ENCODE measurements at places on chromosomes 7 and 10.

GRCh38 chr10:37865957-37866803 lies 8.8 kb upstream of the ZNF248 start:
- no peak for DNase-seq

GRCh38 chr10:69096045-69096444 lies 8.1 kb downstream of the SRGN start:
- DNase-seq, result no peak

GRCh38 chr10:129099992-129100391 lies 367.0 kb upstream of the MGMT start:
- DNase-seq, result no peak

DNA sequence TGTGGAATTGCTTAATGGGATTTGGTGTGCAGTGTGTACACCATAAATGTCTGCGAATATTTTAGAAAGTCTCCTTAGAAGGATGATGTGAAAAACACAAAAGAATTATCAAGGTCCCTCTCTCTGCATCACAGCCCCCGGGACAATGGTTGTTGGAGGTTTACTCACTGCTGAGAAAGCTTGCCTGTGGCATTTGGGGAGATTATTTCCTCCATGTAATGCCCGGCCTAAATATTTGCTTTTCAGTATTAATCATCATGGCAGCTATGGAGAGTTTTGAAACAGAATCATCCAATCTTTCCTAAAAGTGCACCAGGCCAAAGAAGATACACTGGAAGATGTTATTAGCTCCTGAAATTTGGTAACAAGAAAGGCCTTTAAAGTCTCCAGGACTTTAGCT lies 113.8 kb upstream of the ADCY1 start:
- no peak for DNase-seq

GRCh38 chr10:80472234-80473095 lies 18.4 kb downstream of the TSPAN14 start:
- DNase-seq, result no peak

DNA sequence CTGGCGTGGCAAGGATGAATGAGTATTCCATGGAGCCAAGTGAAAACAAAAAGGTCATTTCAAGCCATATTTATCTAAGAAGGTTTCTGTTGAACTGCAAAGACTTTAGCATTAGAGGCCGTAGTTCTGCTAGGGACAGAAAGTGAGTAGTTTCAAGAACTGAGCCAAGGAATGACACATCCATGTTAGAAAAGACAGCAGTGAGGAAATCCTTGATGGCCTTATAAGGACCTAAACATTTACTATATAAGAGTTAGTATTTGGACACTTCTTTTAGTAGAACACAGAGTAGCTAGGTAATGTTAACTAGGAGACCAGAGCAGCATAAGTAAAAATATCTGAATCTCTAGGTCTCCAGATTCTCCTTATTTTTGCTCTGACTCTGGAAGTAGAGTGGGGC lies 329.8 kb upstream of the SEMA3D start:
- no peak for DNase-seq

DNA sequence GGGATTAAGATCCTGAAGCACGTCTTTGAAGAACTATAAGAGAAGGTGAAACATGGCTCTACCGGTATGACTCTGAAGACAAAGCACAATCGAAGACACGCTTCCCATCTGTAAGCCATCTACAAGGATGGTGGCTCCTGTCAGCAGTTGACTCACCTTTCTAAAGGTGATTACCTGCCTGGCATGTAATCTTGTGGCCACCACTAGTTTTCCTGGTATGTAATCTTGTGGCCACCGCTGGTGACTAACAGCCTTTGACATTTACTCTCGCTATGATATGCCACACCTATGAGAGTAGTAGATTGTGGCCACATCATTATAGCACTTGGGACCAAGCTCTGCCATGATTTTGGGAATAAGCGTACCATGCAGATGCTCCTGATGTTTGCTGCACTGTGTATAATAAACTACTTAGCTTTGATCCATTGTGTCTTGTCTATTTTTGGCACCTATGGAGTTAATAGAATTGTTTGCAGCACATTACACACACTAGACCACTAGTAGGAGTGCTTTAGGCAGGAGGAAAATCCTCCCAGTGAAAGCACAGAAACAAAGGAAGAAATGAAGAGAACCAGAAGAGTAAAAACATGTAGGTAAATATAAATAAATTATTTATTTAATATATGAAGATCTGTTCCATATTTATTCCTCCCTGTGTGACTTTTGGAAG lies 59.8 kb downstream of the VAX1 start:
- DNase-seq, result no peak

DNA sequence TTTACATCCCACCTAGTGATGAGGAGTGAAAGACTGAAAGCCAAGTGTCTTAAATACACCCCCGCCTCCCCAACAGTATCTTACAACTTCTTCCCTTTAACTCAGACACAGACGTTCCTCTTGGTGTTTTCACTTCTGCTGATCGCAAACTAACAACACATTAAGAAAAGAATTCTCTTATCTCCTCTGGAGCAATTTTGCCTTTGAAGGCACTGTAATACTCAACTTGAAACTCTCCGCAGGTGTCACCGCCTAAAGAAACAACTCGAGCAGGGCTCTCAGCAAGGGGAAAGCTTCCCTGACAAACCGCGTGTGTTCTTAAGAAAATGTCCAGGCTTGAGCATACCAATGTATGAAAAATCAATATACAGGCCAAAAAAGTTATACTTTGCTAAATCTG lies 452 bp downstream of the SEMA3C start:
- DNase-seq, result no peak

- DNase-seq, result no peak
Measured at GRCh38 chr7:12619461-12620069, 49.0 kb downstream of the SCIN start.

DNA sequence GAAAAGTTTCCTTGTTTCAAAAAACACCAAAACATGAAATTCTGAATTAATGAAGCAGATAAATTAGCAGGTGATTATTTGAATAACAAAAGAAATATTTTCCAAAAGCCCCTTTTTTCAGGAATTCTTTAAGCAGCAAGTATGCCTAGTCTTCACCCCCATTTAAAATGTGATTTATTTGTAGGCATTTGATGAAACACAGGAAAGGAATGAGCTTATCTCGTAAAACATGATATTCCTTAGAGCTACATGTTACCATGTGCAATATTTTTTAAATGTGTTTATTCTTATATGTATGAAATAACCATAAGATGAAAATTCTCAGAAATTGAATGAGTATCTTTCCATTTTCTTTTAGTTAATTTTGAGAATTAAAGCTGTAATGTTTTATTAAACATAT lies 106.1 kb downstream of the CHN2 start:
- no peak for DNase-seq

GRCh38 chr7:102275123-102275703 lies 11.5 kb upstream of the SH2B2 start:
- no peak for DNase-seq

GRCh38 chr7:33849971-33850559 lies 55.3 kb upstream of the BMPER start:
- DNase-seq, result no peak

- no peak for DNase-seq
Measured at GRCh38 chr10:52105301-52105700, 208.8 kb upstream of the DKK1 start.

GRCh38 chr7:13987395-13987794 lies 2.1 kb downstream of the ETV1 start:
- no peak for DNase-seq

GRCh38 chr10:34791947-34792346 lies 23.1 kb downstream of the PARD3 start:
- DNase-seq, result no peak

DNA sequence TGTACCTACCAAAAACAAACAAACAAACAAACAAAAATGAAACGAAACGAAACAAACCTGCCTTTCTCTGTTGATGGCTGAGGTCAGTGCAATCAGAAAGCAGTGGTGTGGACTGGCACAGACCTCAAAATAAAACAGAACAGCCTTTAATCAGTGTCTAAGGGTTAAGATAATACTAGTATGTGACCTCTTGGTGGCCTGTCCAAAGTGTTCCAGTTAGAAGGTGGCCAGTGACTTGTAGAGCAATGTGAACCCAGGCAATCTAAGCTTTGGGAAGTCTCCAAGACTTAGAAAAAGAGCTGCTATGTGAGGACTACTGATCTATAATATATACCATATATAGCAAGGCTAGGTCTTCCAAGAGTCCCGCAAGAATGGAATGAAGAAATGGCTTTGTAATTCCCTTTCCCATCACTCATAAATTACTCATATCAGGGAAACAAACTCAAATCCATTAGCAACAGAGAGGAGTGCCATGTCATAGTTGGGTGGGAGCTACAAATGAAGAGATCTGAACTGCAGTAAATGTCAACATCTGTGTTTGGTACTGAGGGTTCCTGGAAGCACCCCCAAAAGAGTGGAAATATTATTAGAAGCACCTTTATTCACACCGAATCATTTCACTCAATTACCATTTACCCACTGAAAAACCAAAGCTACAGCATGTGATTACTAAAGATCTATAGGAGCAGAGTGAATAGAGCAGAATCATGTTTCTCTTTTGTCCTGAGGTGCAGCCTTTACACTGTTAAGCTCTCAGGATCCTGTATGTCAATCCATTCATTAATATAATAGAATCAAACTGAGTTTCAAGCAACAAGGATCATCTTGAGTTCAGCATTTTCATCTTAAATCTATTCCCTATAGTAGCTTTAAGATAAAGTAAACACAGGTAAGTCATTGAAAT lies 28.0 kb downstream of the ABLIM1 start:
- DNase-seq, result no peak

GRCh38 chr7:143396625-143397556 lies 11.8 kb downstream of the EPHA1 start:
- no peak for DNase-seq

DNA sequence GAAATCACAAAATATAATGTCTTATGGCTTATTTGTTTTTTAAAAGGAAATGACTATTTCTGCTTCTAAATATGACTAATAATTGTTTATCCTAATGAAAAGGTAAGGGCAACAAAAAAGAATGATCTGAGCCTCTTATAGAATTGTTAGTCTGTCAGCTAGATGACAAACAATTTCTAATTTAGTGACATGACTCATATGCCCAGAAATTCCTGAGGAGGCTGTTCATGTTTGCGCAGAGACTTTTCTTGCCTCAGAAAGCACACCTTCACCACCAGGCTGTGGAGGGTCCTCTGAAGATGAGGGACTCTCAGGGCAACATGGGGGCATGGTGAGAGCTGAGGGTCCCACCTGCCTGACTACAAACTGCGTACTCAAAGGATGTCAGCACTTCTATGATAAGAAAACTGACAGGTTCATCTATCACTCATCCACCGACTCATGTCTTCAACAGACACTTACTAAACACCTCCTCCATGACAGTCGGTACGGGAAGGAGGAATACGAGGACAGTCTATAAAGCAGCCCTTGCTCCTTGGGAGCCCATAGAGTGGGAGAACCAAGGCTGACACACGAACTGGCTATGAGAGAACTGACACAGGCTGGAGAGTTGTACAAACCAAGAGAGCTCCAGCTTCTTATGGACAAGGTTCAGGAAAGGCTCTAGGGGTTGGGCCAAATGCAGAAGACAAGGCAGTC lies 102.0 kb downstream of the PKD1L1 start:
- DNase-seq, result no peak

GRCh38 chr7:100539436-100540006 lies 518 bp downstream of the AGFG2 start:
- DNase-seq, result no peak

DNA sequence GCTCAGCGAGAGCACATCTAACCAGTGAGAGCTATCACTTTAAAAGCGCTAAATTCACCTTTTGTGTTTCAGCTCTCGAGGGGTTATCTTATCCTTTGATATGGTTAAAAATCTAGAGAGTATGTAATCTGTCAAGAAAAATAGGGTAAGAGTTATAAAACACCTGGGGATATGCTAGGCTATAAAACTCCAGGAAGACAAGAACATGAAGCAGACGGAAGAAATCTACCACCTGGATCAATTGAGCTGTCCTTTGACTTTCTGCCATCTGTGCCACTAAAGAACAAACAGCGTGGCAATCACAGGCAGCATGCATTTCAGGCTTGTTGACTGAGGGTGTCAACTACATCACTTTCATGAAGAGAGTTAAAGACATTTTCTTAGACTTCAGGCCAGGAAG lies 83.1 kb downstream of the ZNF248 start:
- no peak for DNase-seq

DNA sequence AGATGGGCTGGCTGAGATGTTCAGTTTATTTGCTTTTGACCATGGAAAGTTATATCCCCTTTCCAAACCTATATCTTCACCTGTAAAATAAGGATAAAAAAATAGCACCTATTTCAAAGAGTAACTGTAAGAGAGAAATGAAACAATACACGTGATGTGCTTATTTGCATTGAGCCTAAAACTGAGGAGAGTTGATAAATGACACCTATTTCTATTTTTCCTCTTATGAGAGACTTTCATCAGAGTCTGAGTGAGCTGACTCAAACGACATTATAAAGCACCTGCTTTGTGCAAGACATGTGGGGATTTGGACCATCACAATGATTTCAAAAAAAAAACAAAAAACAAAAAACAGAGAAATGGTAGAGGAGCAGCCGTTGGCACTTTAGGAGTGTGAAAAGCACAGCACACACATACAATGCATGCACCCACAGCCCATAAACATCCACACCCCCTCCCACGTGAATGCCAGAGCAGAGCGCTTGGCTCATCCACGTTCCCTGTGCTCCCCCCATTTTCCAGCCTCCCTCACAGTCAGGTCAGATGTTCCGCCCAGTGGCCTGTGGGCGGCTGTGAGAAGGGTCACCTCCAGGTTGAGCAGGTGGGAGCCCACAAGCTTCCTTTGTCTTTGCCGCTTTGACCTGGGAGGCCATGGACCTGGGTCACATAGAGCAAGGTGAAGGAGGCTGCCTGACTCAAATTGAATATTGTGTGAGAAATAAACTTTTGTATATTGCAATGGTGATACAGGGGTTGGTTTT lies 253.2 kb upstream of the ZNF32 start:
- DNase-seq, result no peak

GRCh38 chr10:73647211-73647874 lies 6.1 kb upstream of the MYOZ1 start:
- DNase-seq, result no peak

DNA sequence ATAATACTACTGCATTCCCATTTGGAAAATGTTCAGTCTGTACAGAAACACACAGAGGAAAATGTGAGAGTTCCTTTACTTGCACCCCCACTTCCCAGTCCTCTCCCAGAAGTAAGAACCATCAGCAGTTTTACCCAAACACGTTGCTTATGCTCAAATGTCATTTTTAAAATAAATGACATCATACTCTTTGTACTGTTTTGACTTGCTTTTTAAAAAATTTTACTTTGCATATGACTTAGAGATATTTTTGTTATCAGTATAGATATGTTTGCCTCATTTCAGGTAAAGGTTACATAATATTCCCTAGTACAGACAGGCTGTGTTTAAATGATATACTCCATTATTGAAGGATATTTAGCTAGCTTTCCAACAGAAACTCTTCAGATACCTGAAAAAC lies 13.5 kb upstream of the PTPRN2 start:
- no peak for DNase-seq

- no peak for DNase-seq
Measured at GRCh38 chr10:121592155-121592890, 5.9 kb downstream of the FGFR2 start.

DNA sequence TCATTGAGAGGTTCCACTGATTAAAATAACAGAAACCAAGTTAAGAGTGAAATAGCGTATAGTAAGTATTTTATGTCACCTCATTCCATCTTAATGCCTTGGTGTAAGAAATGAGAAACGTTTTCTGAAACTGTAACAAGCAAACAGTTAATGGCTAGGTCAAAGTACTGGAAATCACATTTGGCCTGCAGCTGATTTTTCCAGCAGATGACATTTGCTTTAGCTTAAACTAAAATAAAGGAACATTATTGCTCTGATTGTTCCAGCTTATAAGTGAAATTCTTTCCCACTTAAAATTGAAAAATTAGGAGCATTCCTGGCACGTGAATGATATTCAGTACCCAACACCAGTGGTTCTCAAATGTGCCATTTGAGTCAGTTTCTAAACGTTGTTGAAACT lies 213.6 kb upstream of the DPP6 start:
- no peak for DNase-seq
